ENCODE measurements at places on chromosomes 5 and 9.

DNA sequence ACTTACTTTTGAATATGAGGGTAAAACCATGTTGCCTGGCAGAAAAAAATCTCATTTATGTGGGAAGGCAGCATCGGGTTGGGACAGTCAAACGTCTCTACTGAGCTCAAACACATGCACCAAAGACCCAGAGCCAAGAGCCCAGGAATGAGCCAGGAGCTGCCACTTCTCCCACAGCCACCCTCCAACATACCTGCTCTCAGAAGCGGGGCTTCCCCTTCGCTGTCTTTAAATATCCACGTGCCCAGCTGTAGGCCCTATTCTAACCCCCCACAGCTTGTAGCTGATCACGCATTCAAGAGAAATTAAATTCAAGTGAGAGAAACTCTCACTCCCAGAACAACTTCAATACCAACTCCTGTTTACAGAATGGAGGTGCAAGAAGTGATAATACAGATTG lies 42.6 kb upstream of the MAP3K1 start:
- DNase-seq: no peak

DNA sequence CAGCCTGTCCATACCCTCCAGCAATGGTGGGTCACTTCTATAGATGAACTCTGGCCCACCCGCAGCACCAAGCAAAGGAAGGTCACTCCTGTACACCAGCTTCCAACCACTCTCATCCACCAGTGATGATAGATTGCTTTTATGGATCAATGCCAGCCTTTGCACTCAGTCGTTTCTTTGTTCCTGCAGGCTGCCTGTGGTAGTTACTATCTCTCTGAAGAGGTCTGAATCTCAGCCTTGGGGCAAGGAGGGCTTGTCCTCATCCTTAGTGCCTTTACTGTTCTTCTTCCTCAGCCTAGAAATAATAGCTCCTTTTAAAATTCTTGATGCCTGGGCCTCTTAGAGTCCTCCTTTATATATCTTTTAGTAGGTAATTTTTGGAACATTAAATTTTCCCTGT lies 100.8 kb downstream of the TMC1 start:
- no peak for DNase-seq

DNA sequence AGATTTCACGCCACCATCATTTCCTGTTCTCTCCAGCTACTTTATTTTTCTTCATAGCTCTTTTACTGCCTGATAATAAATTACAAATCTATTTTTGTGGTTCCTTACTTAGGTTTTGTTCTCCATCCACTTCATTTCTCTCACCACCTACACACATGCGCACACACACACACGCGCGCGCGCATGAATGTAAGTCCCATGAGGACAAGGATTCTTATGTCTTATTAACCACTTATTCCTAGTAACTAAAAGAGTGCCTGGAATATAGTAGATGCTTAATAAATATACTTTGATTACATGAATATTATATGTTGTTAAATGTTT lies 116.5 kb downstream of the TRPM6 start:
- no peak for DNase-seq

DNA sequence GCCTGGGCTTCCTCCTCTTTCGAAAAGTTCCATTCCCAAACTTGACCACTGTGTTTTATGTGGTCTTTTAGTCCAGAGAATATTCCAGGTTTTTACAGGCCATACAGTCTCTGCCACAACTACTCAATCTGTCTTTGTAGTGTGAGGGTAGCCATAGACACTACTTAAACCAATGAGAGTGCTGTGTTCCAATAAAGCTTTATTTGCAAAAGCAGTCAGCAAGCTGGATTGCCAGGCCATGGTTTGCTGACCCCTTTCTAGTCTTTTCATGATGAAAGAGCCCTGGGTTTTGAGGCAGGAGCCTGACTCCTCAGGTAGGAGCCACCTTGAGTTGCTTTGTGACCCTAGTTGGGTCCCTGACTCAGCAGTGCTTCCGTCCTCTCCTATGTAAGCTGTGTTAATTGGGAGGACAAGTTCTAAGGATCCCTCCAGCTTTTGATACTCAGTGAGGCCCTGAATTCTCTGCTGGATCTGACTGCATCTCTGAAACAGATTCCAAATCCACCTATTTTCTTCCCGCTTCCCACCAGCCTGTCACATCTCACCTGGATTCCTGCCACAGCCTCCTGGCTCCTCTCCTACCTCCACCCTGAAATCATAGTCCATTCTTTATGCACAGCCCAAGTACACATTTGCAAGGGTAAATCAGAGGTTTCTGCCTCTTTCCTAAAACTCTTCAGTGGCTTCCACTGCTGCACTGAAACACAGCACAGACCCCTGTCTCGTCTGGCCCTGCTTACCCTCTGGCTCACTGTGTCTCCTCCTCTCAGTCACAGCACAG lies 13.5 kb downstream of the GALNT10 start:
- no peak for DNase-seq

GRCh38 chr5:67773411-67774266 lies 441.9 kb upstream of the PIK3R1 start:
- DNase-seq: no peak

DNA sequence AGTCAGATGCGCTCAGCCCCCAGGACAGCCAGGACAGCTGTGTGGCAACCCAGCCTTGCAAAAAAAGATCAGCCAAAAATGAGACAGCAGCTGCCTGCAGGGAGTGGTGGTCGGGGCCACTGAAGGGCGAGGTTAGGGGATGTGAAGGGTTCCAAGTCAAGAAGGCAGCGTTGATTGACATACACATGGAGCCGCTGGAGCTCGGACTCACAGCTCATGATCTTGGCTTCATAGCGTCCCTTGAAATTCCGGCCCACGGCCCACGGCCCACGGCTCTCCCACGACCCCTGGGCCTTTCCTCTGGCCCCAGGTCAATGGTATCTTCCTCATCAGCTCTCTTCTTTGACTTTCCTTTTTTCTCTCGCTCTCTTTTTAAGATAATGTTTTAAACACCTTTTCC lies 390.0 kb upstream of the IRX4 start:
- DNase-seq: no peak

- no peak for DNase-seq
These were observed 384.1 kb downstream of the DMRT2 start for GRCh38 chr9:1434052-1434767.

- DNase-seq: no peak
These were observed 176.4 kb downstream of the NSG2 start for GRCh38 chr5:174221946-174222345.

GRCh38 chr9:86842573-86842972 lies 104.7 kb downstream of the GAS1 start:
- no peak for DNase-seq

DNA sequence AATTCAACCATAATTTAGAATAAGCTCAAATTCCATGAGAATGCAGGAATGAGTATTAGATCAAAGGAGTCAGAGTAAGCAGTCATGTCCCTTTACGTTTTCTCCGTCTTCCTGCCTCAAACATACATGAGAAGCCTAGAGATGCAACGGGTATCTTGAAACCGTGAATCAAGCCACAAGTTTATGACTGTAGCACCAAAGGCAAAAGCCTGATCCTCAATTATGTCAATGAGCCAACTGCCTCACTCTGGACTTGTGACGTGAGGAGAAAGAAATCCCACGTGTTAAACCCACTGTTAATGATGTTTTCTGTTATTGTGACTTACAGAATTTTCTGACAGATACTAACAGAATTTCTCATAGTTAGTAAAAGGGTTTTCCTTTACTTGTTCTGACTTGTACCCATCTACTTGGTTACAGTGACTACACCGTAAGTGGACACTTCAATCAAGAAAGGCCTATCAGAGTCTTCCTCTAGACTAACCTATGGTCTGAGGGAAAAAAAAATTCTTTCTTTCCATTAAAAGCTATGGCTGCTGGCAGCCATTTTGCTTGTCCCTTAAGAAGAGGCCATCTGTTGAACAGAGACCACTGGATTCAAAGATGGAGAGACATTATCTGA lies 35.3 kb upstream of the HK3 start:
- no peak for DNase-seq

- no peak for DNase-seq
These were observed 19.7 kb upstream of the VLDLR start for GRCh38 chr9:2601785-2602378.

DNA sequence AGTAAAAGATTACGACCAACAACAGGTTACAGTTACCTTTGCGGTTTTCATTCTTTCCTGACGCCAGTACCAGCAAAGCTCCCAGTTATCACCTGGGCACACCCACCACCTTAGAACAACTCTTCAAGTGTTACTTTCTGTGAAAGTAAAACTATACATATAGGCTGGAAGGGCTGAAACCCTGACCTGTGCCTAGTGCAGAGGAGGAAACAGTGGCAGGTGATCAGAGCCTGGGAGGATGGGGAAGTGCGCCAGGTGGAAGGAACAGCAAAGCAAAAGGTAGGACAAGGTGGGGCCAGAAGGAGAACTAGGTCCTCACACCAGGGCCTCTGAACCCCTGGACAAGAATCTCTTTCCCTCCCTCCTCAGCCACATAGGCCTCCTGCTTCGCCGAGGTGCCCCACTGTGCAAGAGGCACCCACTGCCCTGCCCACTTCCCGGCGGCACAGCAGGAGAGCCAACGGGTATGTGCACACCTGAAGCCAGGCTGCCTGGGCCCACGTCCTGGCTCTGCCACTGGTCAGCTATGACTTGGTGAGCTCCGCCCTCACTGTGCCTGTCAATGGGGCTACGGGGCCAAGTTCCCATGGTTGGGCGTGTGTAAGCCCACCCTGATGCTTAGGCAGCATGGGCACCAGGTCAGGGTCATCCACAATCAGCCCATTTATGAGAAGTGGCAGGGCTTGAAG lies 26.9 kb downstream of the BICD2 start:
- DNase-seq: no peak

- DNase-seq: no peak
These were observed 13.5 kb upstream of the PDZD2 start for GRCh38 chr5:31625394-31625793.

GRCh38 chr9:12968093-12968492 lies 193.3 kb downstream of the LURAP1L start:
- no peak for DNase-seq

DNA sequence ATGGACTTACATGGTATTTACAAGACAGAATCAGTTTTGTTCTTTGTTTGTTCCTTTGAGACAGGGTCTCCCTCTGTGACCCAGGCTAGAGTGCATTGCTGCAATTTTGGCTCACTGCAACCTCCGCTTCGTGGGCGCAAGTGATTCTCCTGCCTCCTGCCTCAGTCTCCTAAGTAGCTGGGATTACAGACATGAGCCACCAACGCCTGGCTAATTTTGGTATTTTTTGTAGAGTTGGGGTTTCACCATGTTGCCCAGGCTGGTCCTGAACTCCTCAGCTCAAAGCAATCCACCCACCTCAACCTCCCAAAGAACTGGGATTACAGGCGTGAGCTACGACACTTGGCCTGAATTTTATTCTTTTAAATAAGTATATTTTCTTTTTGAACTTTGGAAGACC lies 27.6 kb downstream of the RAB24 start:
- DNase-seq: no peak

GRCh38 chr5:33843579-33843978 lies 48.2 kb downstream of the ADAMTS12 start:
- DNase-seq: no peak

DNA sequence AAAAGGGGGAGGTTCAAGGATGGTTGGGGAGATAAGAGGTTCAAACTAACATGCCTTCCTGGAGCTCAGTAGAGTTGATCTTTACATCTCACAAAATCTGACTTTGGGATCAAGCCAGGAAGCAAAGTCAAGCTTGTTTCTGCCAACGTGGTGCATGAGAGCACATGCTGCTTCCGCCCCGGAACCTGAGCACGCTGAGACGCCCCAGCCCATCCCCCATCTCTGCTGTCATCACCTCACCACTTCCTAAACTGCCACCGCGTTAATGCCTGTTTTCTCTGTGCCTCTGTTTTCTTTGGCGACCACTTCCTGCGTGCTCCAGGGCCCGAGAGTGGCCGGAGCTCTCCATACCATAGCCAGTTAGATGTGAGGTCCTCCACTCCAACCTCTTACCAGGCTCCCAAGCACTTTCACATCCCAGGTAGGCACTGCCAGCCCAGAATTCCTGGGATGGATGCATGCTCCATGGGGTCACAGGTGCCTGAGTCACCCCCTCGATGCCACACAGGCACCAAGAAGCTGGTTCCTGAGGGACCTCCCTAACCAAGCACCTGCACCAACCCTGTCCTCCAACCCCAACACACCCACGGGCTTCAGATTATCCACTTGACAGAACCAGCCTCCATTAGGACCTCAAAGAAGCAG lies 31.2 kb upstream of the AFAP1L1 start:
- DNase-seq: peak; percentile 72

DNA sequence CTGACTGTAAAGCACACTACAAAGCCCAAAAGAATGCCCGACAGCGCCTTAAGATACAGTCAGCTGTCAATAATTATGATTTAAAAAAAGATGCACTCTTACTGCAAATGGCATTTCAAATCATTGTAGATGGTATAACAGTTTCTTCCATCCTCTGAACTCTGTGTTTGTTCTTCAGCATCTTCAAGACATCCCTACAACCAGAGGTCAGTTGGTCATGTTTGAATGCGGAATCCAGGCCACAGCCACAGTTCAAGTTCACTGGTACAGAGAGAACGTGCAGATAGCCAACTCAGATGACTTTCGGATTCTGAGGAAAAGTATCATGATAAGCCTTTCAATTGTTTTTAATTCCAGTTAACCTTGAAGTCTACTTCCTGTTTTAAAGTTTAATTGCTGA lies 8.7 kb upstream of the MYOT start:
- DNase-seq: no peak

DNA sequence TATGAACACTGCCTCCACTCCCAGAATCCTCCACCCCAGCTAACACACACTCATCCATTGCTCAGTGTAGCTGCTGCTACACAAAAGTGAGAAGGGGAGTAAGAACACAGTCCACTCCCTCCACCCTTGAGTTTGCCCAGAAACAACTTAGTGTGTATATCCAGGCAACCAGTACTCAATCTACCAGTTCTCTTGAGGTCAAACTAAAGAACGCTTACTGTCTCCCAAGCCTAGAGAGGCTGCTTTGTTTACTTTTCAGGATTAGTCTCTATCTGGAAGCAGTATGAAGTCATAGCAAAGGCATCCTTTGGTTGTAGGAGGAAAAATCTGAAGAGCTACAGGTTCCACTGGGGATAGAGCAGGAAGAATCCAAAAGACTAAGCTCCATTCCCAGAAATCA lies 296.3 kb downstream of the KCNN2 start:
- no peak for DNase-seq

GRCh38 chr5:158174918-158175851 lies 316.2 kb upstream of the CLINT1 start:
- peak; percentile 32 for DNase-seq

- DNase-seq: no peak
These were observed 105.5 kb upstream of the LMX1B start for GRCh38 chr9:126508171-126508591.

- no peak for DNase-seq
These were observed 90.5 kb downstream of the ANKH start for GRCh38 chr5:14781106-14781505.

DNA sequence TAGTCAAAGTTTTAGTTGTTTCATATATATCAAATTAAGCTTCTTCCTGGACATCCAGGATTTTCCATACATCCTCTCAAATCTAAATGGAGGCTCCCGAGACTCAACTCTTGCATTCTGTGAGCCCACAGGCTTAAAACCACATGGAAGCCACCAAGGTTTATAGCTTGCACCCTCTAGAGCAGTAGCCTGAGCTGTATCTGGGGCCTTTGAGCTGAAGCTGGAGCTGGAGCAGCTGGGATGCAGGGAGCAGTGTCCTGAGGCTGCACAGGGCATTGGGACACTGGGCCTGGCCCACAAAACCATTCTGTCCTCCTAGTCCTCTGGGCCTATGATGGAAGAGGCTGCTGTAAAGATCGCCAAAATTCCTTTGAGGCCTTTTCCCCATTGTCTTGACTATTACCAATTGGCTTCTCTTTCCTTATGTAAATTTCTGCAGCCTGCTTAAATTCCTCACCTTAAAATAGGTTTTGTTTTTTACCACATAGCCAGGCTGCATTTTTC lies 151.0 kb downstream of the COX7C start:
- DNase-seq: no peak

All from CD4-positive, alpha-beta T cell treated with Interleukin-17A for 1 hour (primary cell).